ENCODE measurements at places on chromosomes 1 and 21.

GRCh38 chr1:192905049-192905448, 96.2 kb downstream of the RGS2 start:
- no peak for DNase-seq

DNA sequence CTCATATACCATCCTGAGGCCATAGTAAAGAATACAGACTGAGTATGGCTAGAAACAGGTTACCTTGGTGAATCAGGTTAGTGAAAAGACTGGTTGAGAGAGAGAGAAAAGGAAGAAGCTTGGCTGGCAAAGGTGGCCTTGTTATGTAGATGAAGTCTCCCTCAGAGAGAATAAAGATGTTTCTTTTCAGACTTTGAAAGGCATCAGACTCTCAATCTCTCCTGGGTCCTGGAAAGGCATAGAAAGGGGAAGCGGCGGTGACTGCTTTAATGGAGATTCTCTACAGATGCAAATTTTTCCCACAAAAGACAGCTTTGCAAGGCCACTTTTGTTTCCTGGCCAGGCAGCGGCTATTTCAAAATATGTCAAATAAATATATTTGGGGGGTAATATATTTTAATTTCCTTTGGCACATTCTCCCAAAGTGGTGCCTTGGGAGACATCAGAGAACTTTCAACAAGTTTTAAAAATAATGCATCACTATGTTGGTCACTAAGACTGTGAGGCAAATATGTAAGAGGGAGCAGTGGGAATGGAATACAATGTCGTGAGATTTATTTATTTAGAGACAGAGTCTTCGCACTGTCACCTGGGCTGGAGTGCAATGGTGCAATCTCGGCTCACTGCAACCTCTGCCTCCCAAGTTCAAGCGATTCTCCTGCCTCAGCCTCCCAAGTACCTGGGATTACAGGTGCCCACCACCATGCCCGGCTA, 46.1 kb downstream of the NPHS2 start:
- no peak for DNase-seq

DNA sequence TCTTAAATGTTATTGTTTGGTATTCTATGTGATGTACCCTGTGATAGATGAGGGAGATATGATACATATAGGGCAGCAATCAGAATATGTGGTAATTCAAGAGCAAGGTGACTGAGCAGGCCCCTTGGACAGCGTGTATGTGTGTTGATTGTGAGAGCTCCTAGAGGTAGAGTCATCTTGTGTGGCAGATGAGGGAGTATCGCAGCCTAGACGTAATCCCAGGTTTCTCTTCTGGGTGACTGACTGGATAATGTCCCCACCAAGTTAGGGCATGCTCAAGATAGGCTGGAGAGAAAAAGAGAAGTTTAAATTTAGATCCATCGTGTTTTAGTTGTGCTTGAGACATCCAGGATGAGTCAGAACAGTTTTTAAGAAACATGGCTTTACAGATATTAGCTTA, 185.3 kb downstream of the ZP4 start:
- DNase-seq: no peak

DNA sequence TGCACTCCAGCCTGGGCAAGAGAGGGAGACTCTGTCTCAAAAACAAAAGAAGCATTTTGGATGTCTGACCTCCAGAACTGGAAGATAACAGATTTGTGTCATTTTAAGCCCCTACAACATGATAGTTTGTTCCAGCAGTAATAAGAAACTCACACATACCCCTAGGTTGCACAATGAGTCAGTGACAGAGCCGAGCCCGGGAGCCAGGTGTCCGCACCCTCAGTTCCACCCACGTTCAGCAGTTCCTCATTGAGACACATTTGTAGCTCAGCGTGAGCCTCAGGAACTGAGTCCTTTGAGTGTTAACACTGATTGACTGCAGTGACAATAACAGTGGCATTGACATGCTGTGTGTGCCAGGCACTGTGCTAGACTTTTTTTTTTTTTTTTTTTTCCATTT, 19.8 kb downstream of the LRRC38 start:
- DNase-seq: peak; percentile 32

GRCh38 chr1:50702395-50702794, 257.7 kb downstream of the FAF1 start:
- DNase-seq: no peak

- DNase-seq: peak; percentile 62
These were observed 12.8 kb downstream of the OTUD7B start for GRCh38 chr1:149997585-149998262.

- DNase-seq: no peak
These were observed 51.5 kb downstream of the CHRM3 start for GRCh38 chr1:239437822-239438221.

DNA sequence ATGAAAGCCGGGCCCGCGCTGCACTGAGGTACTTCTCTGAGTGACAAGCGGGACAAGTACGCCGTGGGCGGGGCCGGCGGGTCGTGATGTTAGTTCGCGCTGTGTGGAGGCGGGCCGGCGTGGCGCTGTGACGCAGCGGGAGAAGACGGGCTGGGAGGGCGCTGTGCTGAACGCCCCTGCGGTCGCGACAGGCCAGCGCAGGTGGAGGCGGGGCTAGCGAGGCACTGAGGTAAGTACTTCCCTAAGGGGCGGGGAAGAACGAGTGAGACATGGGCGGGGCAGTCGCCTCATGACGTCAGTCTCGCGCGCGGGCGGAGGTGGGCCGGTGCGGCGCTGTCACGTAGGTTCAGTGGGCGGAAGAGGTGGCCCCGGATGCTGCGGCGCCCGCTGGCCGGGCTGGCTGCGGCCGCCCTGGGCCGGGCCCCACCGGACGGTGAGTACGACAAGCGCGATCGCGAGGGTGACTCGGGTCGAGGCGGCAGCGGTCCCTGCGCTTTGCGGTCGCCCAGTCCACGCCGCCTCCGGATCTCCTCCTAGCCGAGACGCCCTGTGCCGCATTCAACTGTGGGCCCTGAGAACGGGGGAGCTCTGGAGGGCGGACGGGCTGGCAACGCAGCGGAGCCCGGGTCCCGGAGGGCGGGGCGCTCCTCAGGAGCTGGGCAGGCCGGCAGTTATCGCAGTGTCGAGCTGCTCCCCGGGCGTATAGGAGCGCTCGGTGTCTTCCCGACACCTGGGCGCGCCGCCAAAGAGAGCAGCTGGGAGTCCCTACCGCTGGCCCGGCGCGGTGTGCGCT, at the start of gene GUK1:
TSS of gene GUK1 (plus strand) at position 349 of the 793 bp plus-strand sequence. CDS start at position 373, 24 bp downstream.
- peak; percentile 100 for DNase-seq

GRCh38 chr1:39204441-39205081, at the start of gene MACF1:
Gene MACF1 (plus strand): TSS chr1:39204695. CDS start chr1:39205023, 328 bp downstream.
- no peak for DNase-seq

DNA sequence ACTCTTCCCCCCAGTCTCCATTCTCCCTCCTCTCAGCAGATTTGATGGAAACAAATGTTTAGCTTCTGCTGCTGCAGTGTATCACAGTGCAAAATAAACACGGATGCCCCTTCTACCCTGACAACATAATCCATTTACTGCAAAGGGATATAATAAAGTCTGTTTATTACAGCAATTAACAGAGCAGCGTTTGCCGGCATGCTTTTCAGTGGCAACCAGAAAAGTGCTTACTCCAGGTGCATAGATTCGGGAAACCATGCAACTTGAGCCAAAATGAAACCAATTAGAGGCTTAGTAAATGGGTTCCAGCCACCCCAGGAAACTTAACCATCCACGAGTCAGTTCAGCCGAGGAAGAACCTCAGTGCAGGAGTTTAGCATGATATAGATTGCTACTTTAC, 12.9 kb upstream of the LEMD1 start:
- DNase-seq: no peak

GRCh38 chr1:50985094-50985493, 15.0 kb downstream of the CDKN2C start:
- DNase-seq: no peak

DNA sequence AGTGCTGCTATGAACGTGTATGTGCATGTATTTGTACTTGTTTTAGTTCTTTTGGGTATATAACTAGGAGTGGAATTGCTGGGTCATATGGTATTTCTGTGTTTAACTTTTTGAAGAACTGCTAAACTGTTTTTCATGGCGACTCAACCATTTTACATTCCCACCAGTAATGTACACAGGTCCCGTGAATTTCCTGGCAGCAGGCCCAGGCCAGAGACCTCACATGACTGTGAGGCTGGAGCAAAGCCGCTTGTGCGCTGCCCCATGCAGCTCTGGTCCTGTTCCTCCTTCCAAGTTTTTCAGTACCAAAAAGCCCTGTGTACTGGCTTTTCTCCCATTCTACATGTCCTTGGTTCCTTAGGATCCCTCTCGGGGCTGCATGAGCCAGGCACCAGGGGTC, 29.6 kb downstream of the ACOT11 start:
- DNase-seq: no peak

DNA sequence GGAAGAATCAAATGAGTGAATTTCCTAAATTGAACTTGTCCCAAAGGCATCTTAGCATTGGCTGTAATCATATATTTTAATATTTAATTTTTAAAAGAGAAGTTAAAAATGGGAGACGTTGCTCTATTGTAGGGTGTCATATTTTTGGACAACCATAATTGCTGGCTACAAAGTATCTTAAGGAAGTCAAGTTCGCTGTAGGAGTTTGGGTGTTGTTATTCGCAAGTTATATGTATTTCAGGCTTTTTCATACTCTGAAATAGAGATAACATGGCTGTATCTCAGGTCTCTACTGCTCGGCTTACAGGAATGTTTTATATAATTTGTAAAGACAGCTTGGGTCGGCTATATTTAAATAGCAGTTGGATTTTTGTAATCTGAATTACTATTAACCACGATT, 852 bp downstream of the TMEM50A start:
- no peak for DNase-seq

GRCh38 chr1:37151789-37152188, 117.5 kb upstream of the GRIK3 start:
- no peak for DNase-seq

- DNase-seq: no peak
These were observed 8.4 kb upstream of the NBPF11 start for GRCh38 chr1:148160343-148161052.

GRCh38 chr1:153818876-153819275, 43.7 kb downstream of the SLC27A3 start:
- DNase-seq: no peak

- DNase-seq: no peak
These were observed 110.5 kb downstream of the CNIH3 start for GRCh38 chr1:224726441-224727182.

GRCh38 chr1:37394574-37395464, 79.6 kb upstream of the ZC3H12A start:
- DNase-seq: no peak

DNA sequence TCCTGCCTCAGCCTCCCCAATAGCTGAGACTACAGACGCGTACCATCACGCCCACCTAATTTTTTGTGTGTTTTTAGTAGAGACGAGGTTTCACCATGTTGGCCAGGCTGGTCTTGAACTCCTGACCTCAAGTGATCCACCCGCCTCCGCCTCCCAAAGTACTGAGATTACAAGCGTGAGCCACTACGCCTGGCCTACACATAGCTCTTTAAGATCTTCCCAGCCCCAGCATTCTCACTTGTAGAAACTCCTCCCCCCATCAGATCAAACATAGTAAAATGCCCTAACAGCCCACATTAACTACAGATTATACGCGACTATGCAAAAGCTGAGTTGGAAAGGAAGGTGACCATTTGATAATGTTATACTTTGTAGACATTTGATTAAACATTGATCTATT, 634.8 kb downstream of the MATN1 start:
- no peak for DNase-seq

GRCh38 chr1:19815801-19816736, 986 bp upstream of the RNF186 start:
- no peak for DNase-seq

All from stimulated activated naive B cell treated with anti-CD40 and anti-IgM and Interleukin-4, amounts not matched to agents 10 μg/mL and 1 μg/mL and 100 μg/mL, for 72 hours (primary cell).